NCI-H2107 (cell line): ENCODE measurements at places on chromosomes 2 and 18.

DNA sequence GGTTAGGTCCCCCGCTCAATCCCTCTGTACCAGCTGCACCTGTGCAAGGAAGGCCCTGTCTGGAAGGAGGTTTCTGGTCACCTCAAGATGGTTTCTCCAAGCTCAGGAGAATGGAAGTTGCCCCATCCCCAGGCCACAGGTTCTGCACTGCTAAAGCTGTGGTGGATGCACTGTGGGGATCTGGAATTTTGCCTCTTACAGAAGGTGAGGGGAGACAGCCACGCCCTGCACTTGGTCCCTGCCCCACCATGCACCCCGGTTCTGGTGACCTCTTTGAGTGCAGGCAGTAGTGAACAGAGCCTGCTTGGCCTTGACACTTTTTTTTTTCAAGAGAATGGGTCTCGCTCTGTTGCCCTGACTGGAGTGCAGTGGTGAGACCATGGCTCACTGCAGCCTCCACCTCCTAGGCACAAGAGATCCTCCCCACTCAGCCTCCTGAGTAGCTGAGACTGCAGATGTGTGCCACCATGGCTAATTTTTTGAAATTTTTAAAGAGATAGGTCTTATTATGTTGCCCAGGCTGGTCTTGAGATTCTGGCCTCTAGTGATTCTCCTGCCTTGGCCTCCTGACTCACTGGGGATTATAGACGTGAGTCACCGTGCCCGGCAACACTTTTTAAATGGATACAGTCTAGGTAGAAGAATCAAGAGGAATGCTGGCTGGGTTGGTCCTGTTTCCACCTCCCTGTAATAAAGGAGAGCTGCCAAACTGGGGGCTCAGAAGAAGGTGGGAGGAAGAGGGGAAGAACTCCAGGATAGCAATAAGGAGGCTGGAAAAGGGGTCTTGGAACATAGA lies 5.8 kb upstream of the NT5DC4 start:
- no peak for DNase-seq

DNA sequence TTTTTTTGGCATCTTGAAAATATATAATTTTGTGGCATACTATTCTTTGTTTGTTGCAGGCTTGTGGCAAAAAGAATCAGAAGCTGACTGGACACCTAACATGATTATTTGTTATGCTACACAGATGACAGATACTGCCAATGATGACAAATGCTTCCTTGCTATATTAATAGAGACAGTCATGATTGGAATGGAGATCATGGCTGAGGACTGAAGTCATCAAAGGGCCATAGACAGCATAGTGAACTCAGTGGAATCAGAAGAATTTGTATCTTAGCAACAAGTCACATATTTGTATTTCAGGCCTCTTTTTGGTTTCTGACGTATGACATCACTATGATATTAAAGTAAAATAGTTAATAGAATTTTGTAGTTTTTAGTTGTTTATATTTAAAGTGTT lies 1003.8 kb upstream of the DDX18 start:
- no peak for DNase-seq

GRCh38 chr2:203782262-203782976 lies 76.0 kb downstream of the CD28 start:
- no peak for DNase-seq

GRCh38 chr2:84459944-84460429 lies 907 bp upstream of the SUCLG1 start:
- no peak for DNase-seq

GRCh38 chr2:133360882-133361281 lies 207.4 kb downstream of the NCKAP5 start:
- DNase-seq, result no peak

DNA sequence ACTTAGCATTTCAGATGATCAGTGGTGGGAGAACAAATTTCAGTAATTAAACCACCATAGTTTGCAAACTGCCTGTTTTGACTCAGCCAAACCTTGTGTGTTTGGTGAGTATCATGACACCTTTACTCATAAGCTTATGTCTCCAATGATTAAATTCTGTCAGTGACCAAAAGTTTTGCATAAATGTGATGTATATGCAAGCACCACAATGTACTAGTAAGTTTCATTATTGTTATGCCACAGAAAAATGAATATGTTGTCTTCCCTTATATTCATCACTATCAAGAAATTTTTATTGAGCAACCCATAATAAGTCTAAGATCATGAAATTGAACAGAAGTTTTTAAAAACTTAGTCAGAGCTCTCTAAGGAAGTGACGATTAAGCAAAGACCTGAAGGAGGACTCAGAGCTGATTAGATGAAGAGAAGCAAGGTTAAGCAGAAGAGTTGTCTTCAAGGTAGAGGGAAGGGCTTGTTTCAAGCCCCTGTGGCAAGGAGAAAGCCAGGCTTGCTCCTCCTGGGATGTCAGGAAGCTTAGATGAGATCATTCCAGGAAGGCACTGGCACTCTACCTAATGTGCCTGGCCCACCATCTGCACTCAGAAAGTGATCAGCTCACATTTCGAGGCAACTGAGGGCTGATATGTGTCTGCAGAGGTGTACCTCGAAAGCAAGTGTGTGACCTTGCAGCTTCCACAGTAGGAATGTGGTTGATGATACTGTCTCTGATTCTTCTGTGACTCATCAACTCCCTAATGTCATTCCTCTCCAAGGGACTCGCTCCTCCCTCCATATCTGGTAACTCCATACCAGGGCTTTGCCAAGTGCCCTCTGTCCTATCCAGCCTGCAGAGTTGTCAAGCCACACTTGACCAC lies 54.7 kb downstream of the KCTD18 start:
- DNase-seq, result no peak

DNA sequence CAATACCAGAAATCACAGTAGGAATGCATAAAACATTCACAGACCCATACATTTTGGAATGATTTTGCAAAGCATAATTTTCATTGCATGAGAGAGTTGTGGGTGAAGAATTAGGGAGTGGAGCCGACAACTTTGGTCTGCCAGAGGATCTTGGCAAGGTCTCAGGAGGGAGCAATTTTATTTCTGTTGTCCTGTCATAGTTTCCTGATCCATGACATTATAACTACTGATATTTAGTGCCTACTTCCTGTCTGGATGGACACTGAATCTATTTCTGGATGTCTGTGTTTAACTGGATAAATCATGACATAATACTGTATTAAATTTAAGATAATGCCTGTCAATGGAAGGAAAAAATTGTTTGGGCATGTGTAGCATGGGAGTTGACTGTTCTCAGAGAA lies 2.4 kb downstream of the ITGA4 start:
- DNase-seq, result no peak
